ENCODE measurements at places on chromosomes 12 and 14.
A peak's percentile ranks its signal among the peaks of the same experiment; 100 is the strongest.

- no peak for DNase-seq
Observed at GRCh38 chr12:124774462-124775167, 89.0 kb downstream of the SCARB1 start.

DNA sequence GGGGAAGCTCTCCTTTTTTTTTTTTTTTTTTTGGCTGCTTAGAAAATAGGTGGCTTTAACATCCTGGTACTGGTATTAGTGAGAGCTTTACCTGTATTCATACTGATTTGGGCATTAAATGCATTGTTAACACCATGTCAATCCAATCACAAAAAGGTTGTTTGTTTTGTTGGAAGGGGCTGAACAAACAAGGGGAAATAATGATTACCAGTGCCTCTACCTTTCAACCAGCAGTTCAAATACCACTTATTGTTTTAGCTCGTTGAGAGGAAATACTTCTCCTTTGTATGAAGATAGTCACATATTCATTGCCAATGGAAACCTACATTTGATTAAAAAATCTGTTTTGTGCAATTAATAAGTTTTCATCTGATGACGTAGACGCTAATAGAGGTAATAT lies 72.9 kb downstream of the MIPOL1 start:
- no peak for DNase-seq

GRCh38 chr14:100030452-100031153 lies 34.6 kb upstream of the EVL start:
- DNase-seq, result no peak

DNA sequence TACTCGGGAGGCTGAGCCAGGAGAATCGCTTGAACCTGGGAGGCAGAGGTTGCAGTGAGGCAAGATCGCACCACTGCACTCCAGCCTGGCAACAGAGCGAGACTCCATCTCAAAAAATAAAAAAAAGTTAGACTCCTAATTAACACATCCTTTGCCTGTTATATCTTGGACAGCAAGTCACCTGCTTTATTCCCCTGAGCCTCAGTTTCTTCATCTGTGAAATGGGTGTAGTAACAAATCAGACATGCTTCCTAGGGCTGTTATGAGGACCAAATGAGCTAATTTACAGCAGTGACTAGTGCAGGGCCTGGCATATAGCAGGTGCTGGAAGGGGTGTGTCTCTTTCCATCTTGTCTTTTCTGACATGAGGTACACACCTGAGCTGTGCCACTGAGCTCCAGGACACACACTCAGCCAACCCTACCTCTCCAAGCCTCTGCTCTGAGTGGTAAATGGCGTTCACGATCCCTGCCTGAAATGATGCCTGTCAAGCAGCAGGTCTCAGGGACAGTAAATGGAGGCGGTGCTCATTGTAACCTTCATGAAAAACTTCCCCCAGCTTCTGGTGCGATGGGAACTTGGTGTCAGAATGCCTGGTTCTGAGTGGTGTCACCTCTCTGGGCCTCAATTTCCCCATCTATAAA lies 31.7 kb downstream of the FOXN4 start:
- DNase-seq, result no peak

GRCh38 chr12:107677671-107678070 lies 7.9 kb upstream of the PWP1 start:
- DNase-seq, result no peak

GRCh38 chr12:2823483-2823882 lies 11.0 kb downstream of the ITFG2 start:
- DNase-seq, result no peak

DNA sequence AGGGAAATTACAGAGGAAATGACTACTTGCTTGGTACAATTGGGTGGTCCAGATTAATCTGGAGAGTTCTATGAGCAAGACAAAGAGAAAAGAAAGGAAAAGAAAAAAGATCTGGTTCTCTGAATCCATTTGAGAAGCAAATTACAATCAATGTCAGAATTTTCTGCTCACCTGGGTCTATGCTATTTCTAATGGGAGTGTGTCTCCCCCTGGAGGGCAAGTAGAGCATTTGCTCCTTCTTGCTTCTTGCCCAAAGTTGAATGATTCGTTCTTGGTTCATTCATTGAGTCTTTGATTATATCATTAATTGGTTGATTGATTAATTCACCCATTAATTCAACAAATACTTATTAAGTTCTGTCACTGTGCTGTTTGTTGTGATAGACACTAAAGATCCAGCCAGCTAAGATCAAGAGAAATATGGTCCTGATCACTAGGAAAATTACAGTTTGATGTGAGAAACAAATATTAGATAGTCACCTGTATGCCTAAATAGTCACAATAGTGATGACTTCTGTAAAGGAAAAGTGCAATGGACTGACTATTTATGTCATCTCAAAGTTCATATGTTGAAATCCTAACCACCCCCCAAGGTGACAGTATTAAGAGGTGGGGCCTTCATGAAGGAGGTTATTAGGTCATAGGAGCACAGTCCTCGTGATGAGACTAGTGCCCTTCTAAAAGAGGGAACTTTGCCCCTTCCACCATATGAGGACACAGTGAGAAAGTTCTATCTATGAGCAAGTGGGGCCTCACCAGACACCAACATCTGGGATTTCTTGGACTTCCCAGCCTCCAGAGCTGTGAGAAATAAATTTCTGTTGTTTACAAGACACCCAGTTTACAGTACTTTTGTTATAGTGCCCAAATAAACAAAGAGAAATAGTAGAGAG lies 8.0 kb upstream of the ASB8 start:
- peak; percentile 9 for DNase-seq

- DNase-seq, result peak; percentile 73
Observed at GRCh38 chr14:64704143-64704742, at the start of gene PLEKHG3. Gene PLEKHG3, plus strand, starts transcription at chr14:64704424. Its CDS starts 23,208 bp downstream, at chr14:64727632.

GRCh38 chr12:97680751-97681150 lies 218.1 kb downstream of the RMST start:
- no peak for DNase-seq

DNA sequence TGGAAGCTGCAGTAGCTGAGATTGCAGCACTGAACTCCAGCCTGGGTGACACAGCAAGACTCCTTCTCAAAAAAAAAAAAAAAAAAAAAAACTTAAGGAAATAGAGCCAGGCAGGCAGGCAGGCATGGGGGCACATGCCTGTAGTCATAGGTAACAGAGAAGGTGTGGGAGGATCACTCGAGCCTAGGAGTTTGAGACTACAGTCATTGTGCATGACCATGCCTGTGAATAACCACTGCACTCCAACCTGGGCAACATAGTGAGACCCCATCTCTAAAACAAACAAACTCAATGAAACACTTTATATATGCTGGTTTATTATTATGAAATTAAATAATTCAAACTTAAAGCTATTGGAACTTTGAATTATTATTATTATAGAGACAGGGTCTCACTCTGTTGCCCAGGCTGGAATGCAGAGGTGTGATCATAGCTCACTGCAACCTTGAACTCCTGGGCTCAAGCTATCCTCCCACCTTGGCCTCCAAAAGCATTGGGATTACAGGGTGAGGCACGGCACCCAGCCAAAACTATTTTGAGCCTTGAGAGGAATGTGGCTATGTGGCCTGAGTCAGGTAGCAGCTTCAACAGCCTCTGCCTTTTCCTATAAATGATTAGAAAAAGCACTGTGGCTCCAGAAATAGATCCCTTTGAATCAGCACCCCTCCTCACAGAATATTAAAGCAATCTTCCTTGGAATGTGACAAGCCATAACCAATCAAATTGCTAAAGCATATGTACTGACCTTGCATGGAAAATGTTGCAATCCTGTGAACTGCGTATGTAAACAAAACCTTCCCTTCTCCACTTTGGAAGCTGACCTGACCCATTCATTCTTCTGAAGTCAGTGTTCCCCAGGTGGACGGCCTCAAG lies 34.7 kb upstream of the YY1 start:
- no peak for DNase-seq

- no peak for DNase-seq
Observed at GRCh38 chr12:72178871-72179270, 93.3 kb upstream of the TRHDE start.

GRCh38 chr14:101357038-101357437 lies 204.3 kb upstream of the DIO3 start:
- no peak for DNase-seq

DNA sequence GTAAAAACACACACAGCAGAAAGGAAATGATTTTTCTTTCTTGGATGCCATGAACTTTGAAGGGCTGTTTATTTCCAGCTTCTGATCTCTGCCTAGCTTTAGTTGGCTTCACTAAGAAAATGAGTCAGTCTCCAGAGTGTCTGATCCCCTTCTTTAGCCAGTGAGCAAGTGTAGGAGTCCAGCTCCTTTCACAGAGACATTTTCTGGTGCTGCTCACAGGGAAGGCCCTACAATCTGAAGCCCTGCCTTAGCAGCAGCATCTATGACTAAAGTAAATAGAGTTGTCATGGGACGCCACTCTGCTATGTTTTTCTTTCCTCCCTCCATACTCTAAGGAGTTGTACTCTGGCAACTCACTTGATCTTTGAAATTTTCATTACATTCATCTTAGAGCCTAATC lies 103.5 kb downstream of the RPAP3 start:
- DNase-seq, result no peak

- DNase-seq, result no peak
Observed at GRCh38 chr14:89618330-89618708, 201.3 kb upstream of the FOXN3 start.

- DNase-seq, result no peak
Observed at GRCh38 chr12:2384029-2384386, 331.2 kb downstream of the CACNA1C start.

GRCh38 chr14:88804477-88804876 lies 11.7 kb upstream of the EML5 start:
- DNase-seq, result no peak

- no peak for DNase-seq
Observed at GRCh38 chr14:95530473-95531276, 4.2 kb upstream of the GLRX5 start.

DNA sequence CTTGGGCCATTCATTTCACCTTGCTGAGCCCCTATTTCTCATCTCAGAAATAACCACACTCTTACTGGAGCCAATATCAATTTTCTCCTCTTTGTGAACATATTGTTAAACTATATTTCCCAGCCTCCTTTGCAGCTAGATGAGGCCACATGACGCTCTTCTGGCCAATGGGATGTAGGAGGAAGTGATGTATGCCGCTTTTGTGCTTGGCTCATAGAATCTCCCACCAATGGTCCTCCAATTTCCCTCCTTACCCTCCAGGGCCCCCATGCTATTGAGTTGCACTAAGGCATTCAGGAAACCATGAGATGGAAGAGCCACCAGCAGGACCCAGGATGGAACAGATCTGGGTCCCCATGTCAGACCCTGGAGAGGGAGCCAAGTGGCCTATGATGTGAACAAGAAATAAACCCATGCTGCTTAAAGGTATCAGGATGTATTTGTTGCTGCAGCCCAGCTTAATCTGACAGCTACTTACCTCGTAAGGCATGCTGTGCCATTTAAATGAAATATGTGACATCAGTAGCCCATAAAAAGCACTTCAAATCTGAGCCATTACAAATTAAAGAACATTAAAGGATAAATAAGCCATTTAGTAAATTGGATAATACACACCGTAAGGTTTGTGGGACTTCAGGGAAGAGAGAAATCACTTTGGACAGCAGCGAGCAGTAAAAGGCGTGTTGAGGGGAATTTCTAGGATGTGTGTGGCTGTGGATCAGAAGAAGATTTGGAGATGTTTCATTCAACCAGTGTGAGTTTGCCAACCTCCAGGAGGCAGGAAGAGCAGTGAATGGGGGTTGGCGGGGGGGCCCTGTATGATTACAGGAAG lies 24.4 kb upstream of the BDKRB2 start:
- no peak for DNase-seq

GRCh38 chr14:61535032-61535431 lies 160.3 kb upstream of the HIF1A start:
- no peak for DNase-seq

DNA sequence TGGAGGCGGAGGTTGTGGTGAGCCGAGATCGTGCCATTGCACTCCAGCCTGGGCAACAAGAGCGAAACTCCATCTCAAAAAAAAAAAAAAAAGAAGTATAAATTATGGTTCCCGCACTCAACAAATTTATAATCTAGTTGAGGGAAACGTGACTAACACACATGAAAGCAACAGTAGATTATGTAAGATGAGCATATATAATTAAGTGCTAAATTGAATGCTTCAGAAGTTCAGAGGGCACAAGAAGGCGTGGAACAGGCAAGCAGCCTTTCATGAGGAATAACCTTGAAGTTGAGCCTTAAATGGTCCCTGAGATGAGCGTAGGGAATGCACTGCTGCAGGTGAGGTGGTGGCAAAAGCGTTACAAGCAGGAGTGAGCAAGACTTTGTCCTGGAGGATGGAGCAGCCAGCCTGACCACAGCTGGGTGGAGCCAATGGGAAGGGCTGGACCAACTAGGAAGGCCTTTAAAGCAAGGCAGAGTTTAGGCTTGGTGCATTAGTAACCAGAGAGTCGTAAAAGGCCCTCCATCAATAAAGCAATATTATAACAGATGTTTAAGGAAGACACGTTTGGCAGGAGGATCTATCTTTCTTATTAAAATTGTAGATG lies 30.6 kb upstream of the TUBA1A start:
- DNase-seq, result no peak

- DNase-seq, result no peak
Observed at GRCh38 chr14:92646952-92647796, 101.3 kb downstream of the LGMN start.

DNA sequence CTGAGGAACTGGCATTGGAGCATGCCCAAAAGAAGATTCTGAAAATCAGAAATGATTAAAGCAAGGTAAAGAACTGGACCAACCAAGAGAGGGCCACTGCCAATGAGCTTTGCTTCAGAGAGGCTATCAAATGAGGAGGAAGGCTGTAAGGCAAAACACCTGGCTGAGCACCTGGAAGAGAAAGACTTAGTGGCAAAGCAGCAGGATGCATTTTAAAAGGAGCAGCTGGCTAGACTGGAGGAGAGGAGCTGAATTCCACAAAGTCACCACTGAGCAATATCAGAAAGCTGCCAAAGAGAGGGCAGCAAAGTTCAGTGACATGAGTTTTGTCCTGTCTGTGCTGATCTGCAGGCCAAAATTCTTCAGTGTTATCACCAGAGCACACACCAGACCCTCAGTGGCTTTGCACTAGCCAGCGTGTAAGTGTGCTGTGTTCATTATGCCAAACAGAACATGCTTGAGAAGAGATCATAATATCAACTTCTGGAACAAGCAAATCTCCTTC lies 338.7 kb downstream of the TRHDE start:
- DNase-seq, result no peak

DNA sequence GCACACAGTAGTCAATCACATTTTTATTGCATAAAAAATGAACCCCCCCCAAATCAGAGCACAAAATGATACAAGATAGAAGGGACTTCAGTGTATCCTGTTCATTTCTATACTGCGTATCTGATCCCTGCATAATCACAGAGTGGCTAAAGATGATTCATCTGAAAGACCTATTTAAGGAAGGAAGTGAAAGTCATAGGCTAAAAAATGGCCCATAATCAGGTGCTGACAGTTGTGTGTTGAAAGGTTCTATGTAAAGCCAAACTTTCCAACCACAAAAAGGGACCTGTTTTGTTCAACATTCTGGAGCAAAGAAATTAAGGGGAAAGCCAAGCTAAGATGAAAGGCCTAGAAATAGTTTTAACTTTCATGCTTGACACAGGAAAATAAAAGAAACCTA lies 147.8 kb upstream of the ATP2B1 start:
- DNase-seq, result no peak

Measured in SHP77 (cell line).